ENCODE measurements at places on chromosomes 12 and 14.

- no peak for DNase-seq
Observed at GRCh38 chr12:47964106-47964728, 821 bp downstream of the TMEM106C start.

- no peak for DNase-seq
Observed at GRCh38 chr14:103731916-103732867, 16.6 kb downstream of the ZFYVE21 start.

DNA sequence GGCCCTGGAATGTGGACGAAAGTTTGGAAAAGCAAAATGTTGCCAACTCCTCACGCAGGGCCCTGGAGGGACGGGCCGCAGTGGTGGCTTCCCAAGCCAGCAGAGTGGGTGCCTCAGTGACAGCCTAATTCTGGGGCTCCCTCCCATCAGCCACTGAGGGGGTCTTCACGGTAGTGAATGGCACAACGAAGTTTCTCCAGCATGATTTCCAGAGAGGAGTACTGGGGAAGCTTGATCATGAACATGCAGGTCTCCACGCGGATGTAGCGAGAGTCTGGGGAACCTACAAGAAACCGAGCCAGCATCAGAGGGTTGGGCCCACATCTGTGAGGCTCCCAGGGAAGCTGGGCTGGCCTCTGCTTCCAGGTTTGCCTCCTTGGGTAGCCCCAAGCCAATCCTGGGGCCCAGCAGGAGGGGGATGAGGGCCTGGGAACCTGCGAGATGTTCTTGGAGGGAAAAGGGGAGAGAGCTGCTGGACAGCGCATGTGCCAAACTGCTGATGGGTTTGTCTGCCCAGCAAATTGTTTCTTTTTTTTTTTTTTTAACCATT, 37.0 kb downstream of the TRAFD1 start:
- no peak for DNase-seq

DNA sequence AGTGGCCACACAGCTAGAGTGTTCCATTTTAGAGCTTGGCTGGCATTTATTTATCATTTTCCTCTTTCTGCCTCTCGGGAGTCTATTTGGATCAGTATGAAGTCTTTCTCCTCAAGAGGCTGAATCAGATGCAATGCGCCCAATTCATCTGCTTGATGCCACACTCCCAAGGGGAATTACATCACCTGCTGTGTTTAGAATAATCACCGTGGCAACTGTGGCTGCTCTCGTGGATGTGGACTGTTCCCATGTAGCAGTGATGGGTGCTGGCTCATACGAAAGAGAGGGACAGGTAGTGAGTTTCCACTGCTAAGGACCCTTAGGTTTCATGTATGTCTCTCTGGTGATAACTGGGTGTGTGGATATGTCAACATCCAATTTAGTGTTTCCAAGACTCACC, 70.7 kb downstream of the SRRM4 start:
- no peak for DNase-seq

DNA sequence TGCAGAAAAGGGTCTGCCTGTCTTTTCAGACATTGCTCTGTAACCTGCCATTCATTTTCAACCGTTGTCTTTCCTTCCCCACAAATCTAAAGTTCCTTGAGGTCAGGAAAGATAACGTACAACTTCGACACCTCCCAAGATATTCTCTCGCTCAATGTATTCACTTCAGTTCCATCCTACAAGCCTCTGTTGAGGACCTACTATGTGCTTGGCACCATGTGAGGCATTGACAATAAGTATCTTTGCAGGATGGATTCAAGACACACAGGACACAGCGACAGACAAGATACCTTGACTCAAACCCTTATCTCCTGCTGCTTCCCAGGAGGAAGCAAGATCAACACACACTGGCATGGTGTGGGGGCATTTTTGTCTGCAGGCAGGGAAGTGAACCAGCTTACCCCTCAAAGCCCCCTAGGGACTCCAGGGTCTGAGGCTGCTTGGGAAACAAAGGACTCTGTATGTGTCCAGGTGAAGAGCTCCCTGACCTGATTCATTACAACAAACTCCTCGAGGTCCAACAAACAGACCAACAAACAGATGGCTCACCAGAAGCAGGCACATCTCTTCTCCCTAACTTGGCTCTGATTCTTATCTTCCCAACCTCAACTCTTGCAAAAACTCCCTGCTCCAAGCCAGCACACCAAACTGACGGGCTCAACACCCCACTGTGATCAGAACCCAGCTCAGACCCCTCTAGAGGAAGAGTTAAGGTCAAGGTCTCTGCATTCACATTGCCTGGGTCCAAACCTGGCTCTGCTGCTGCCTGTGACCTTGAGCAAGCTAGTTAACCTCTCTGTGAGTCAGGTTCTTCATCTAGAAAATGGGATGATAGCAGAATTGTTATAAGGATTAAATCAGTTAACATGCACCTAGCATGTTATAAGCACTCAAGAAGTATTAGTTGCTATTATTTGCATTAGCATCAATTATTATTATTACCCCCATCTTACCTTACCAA, 6.3 kb downstream of the NUAK1 start:
- DNase-seq = no peak

Measured in midbrain (tissue), 1 donor.